SK-N-DZ (cell line): ENCODE measurements at places on chromosomes 12 and 14.

- no peak for DNase-seq
Observed at GRCh38 chr12:119809023-119809422, 68.1 kb downstream of the CIT start.

GRCh38 chr12:98771811-98772752 lies 127.0 kb downstream of the APAF1 start:
- DNase-seq: no peak

GRCh38 chr14:70256601-70257000 lies 67.8 kb upstream of the SLC8A3 start:
- no peak for DNase-seq

GRCh38 chr14:49306152-49306751 lies 279.9 kb downstream of the RPS29 start:
- DNase-seq: peak; percentile 18

DNA sequence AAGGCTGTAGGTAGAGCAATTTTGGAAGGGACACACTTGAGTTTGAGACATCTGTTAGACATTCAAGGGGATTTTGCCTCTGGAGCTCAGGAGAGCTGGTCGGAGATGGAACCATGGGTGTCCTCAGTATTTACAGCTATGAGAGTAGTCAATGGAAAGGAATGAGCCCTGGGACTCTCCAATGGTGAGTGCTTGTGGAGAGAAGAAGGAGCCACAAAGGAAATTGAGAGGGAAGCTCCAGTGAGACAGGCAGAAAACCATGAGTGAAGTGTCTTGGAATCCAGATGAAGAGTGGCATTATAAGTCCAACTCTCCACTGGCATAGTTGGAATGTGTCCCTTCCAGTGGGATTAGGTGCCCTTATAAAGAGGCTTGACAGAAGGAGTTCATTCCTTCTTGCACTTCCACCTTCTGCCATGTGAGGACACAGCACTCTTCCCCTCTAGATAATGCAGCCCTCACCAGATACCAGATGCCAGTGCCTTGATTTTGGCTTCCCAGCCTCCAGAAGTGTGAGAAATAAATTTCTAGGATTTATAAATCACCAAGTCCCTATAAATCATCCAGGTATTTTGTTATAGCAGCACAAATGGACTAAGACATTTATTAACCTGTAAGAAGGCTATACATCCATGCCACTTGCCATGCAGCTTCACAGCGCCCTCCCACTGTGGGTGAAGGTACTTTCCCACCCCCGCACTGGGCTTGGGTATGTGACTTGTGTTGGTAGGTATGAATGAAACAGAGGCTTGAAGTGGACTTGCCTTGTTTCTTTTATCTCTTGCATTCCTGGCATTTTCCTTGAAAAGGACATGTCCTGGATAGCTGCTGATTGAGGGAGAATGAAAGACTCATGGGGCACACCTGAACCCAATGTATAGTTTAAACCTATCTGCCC lies 27.3 kb downstream of the LLPH start:
- no peak for DNase-seq

DNA sequence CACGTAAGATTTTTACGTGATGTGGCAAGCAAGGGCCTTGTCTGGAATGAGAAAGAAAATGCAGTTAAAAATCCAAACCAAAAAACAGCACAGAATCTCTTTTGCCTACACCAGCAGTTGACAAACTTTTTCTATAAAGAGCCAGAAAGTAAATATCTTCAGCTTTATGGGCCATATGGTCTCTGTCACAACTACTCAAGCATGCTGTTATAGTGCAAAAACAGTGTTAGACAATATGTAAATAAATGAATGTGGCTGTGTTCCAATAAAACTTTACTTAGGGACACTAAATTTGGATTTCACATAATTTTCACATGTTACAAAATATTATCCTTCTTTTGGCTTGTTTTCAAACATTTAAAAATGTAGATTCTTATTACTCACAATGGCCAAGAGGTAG lies 6.2 kb upstream of the ELK3 start:
- no peak for DNase-seq

DNA sequence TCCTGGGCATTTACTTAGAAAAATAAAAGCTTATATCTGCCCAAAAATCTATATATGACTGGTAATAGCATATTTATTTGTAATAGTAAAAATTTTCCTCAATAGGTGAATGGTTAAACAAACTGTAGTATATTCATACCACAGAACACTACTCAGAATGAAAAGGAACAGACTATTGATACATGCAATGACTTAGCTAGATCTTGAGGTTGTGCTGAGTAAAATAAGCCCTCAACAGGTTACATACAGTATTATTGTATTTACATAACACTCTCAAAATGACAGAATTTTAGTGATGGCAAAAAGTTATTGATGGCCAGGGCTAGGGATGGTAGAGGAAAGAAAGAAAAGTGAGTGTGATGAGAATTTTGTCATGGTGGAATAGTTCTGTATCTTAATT lies 178.4 kb downstream of the BMP4 start:
- DNase-seq: no peak

DNA sequence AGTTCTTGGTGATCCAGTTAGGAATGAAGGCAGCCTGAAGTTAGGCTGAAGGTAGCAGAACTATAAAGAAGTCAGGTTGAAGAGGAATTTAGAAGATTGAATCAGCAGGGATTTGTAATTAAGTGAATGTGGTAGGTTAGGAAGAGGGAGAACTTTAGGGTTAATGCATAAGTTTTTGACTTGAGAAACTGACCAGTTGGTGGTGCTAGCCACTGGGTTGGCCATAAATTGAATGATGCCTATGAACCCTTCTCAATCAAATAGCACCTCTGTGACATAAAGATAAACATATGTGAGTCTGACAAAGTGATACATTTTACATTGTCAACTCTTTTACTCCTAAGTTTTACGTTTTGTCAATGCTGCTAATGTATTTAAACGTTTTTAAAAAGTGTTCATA lies 290.6 kb upstream of the NAV3 start:
- no peak for DNase-seq

- no peak for DNase-seq
Observed at GRCh38 chr14:55673048-55673447, 93.0 kb downstream of the KTN1 start.

GRCh38 chr12:109885616-109886015 lies 5.3 kb upstream of the GLTP start:
- no peak for DNase-seq

DNA sequence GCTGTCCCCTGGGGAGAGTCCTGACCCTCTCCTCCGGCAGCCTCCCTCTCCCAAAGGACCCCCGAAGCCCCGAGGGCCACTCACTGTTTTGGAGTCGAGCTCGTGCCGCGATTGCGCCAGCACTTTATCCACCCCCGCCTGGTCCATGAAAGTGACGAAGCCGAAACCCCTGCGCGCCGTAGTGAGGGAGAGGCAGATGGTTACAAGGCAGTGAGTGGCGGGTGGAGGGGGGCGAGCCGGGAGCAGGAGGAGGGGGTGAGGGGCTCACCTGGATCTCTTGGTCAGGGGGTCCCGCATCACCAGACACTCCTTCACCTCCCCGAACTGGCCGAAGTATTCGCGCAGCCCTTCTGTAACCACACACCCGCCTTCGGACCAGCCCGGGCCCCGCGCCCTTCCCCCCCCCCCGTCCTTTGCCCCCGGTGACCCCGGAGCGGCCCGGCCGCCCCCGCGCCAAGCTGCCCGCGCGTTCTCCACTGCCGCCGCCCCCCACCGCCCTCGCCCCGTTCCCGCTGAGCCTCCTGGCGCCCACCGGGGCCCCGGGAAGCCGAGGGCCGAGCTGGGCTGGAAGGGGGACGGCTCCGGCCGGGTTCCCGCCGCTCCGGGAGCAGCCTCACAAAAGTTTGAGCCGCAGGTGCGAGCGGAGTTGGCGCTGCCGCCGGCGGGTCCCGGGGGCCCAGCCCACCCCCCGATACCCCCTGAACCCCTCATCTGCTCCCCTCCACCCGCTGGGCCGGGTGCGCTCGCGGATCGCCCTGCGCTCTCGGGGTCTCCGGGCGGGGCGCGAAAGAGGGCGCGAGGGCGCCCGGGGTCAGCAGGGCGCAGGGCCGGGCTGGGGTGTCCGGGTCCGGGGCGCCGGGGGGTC lies 808 bp downstream of the MSI1 start:
- no peak for DNase-seq

- peak; percentile 60 for DNase-seq
Observed at GRCh38 chr14:68634332-68634731, 158.5 kb downstream of the ZFP36L1 start.
